HL-60 (cell line): ENCODE measurements at places on chromosomes 4 and X.

DNA sequence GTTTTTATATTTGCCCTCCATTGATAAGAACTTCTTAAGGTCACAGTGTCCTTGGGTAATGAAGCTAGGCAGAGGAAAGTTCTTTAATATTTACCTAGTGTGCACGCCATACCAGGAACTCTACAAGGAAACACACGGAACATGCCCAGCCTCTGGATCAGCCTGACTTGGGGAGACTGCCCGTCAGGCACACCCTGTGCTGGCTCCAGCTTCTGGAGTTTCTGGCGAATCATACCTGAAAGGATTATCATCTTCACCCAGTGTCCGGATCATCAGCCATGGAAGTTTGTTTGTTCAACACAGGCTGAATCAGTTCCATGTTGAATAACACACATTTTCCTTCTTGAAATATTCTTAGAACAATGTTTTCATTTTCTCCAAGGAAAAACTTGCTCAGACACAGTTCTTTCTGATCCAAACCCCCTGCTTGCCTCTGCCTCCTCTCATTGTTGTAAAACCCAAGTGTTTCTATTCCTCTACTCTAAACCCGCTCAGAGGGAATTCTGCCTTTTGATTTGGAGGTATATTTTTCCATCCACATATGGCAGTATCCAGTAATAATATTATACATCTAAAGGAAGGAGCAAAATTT is 176.7 kb downstream of the SHROOM3 start:
- DNase-seq: no peak

GRCh38 chr4:153063490-153063889 is 127.4 kb downstream of the FHDC1 start:
- DNase-seq: no peak

- no peak for DNase-seq
Observed at GRCh38 chr4:72875545-72875944, 194.0 kb downstream of the COX18 start.

DNA sequence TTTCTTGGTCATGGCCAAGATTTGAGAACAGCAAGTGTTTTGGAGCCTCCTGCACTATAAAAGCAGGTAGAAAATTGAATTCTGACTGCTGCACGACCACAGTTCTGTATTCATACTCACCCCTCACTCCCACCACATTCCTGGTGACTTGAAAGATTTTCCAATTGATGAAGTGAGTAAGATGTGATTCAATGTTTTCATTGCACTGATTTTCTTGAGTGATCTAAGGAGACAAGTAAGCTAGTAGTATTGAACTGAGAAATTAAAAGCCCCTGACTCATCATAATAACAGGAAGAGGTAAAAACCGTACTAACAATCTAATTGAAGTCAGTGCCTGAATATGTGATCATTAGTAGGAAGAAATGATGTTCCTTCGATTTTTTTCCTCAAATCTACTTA is 6.1 kb upstream of the SEC24D start:
- DNase-seq: no peak

GRCh38 chr4:26330946-26331345 is 10.1 kb downstream of the RBPJ start:
- DNase-seq: peak; percentile 48

- no peak for DNase-seq
Observed at GRCh38 chr4:25857403-25857802, 5.4 kb downstream of the SEL1L3 start.

DNA sequence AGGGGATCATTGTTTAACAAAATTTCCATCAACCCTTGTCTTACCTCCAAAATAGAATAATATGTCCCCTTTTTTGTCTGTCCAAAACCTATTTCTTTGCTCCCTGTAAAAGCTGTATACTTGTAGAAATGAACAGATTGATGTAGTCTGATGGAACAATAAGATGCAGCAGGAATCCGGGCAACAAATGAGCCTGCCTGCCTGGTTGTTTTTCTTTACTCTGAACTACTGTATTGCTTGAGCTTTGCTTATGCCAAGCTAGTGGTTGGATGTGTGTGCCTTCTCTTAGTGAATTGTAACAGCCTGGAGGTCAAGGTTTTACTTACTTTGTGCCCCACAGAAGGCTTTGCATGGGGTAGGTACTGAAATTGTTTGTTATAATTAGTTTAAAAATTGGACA is 116.2 kb upstream of the TLL1 start:
- DNase-seq: no peak

GRCh38 chrX:138853936-138854335 is 142.4 kb upstream of the FGF13 start:
- DNase-seq: no peak

GRCh38 chr4:162241857-162242256 is 78.1 kb upstream of the FSTL5 start:
- DNase-seq: no peak

DNA sequence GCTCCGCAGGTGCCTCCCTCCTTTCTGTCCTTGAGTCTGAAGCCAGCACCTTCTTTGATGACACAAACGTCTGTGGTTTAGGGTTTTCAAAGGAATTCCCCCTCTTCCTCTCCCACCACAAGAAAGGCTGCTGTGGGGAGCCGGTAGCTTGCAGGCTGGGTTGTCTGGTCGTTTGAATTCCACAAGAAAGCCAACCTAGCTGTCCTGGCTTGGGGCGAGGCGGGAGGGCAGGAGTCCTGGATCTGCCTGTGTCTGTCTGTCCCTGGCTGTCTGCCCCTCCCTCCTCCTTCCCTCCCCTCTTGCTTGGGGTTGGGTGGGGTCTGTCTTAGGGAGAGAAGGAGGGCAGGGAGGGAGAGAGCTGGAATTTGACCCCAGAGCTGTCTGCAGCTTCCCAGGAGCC is 56.3 kb downstream of the SHROOM2 start:
- no peak for DNase-seq

DNA sequence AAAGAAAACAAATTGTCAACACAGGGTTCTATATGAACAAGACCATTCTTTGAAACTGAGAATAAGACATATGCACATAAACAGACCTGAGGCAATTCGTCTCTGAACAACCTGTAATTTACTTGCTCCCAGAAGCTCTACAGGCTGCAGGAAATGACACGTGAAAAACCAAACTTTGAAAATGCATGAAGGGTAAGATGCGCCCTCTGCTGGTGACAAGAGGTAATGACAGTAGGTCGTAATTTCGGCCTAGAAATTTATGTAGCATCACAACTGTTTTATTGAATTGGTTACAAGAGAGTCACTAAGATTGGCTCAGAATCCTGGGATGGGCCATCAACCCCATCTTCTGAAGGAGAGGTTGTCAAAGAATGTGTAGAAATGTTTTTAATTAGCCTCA is 276.5 kb downstream of the PPP4R3C start:
- DNase-seq: no peak

GRCh38 chr4:182716192-182716591 is 201.0 kb downstream of the DCTD start:
- DNase-seq: no peak

GRCh38 chr4:38762560-38762959 is 20.2 kb downstream of the TLR10 start:
- no peak for DNase-seq

GRCh38 chrX:42490111-42490510 is 287.9 kb downstream of the PPP1R2C start:
- peak; percentile 66 for DNase-seq

GRCh38 chr4:98289375-98289774 is 28.2 kb downstream of the RAP1GDS1 start:
- DNase-seq: no peak

- no peak for DNase-seq
Observed at GRCh38 chr4:55518442-55518841, 28.3 kb downstream of the CLOCK start.

GRCh38 chrX:15163131-15163530 is 106.8 kb downstream of the ASB9 start:
- no peak for DNase-seq

DNA sequence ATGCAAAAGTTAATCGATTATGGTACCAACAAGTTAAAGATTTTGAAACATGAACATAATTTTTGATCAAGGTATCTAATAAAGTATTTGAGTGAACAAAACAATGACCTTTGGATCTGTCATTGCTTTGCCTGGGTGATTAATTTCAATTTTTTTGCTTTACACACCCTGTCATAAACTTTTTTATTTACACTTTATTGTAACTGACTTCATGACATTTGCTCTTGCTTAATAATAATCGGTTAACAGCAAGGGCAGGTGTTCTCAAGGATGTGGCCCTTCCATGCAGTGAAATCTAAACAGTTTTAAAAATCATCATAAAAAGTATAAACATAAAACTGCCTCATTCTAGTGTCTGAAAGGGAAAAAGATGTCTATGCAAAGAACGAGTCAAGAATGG is 24.1 kb downstream of the ATOH1 start:
- DNase-seq: no peak

- DNase-seq: no peak
Observed at GRCh38 chr4:20323991-20324390, 72.3 kb downstream of the SLIT2 start.
